ENCODE measurements at places on chromosomes 11 and 22.

DNA sequence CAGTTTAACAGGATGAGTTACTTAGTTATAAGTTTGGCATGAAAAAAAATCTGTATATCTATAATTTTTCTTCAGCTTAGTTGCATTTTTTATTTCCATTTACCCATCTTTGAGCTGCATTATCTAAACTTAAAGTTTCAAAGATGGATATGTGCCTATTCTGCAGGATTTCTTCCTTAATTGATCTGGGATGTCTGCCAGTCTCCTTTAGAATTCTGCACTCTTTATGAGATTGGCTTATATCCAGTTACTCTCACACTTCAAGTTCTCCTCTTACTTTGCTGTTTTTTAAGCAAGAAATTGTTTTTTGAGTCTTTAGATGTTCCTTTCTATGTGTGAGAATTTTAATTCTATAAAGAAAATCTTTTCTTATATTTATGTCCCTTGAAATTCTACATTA lies 5.1 kb upstream of the PDGFD start:
- no peak for DNase-seq

GRCh38 chr11:100543386-100543785 lies 143.7 kb upstream of the ARHGAP42 start:
- DNase-seq, result no peak

DNA sequence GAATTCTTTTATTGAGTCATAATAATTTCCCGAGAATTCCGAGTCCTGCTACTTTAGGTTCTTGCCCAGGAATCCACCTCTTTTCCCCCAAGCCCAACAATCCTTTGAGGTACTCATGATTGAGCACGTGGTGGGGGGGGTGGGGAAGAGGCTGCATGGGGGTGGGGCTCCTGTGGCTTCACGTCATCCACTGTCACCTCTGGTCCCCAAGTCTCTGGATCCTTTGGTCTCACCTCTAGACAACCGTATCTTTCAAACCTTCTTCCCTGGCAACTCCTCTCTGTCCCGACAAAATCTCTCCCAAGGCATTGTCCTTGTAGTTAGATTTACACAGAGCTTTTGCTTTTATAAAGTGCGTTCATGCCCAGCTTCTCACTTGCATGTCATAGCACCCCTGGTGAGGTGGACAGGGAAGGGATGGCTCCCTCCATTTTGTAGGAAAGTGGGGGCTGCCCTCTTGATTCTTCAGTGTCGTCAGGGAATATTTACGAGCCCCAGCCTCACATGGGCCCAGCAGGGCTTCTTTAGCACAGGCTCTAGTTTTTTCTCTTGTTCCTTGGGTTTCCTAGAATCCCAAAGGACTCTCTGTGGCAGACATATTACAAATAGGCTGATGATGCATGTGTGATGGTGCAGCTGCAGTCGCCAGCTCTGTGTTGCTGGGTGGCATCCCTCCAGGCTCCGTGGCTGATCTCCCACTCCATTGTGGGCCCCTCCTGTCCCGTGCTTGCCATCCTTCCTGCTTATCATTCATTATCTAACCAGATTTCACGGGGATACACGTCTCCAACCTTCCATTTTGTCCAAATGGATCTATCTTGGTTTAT lies 8.4 kb downstream of the UCP3 start:
- no peak for DNase-seq

DNA sequence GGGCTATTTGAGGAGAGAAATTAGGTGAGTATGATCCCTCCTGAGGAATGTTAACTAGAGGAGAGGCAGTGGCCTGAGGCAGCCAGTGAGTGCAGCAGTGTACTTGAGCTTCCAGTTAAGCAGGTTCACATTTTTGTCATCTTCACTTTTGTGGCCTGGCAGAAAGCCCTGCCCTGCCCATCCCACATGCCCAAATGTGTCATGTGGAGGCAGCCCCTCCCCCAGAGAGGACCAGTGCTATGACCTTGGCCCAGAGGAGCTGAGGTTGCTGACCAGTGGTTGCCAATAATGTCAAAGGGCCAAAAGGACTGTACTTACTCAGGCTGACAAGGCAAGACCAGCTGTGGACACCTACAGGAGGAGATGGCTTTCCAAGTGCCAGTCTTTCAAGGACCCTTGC lies 17.6 kb upstream of the GRK2 start:
- DNase-seq, result no peak

DNA sequence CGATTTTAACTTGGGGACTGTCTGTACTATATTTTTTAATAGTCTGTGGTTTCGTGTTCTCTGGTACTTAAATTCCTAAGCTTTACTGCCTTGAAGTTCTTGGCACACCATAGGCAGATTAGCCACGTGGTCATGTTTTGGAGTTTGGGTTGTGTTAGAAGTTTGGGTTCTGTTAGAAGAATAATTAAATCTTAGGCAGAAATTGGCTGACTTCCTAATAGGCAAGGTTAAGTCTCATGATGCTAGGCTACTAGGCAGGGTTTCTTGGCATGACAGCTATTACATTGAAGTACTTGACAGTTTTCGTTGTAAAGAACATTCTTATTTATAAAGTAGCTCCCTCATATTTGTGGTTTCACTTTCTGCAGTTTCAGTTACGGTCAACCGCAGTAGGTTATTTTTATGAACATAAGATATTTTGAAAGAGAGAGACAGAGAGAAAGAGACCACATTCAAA lies 30.0 kb upstream of the MMP7 start:
- no peak for DNase-seq

- DNase-seq, result no peak
These were observed 562 bp downstream of the DGAT2 start for GRCh38 chr11:75768909-75769771.

GRCh38 chr11:22785251-22785650 lies 44.4 kb downstream of the SVIP start:
- no peak for DNase-seq

GRCh38 chr11:96681019-96681716 lies 291.4 kb downstream of the JRKL start:
- DNase-seq, result no peak

- no peak for DNase-seq
These were observed 93.8 kb downstream of the MIAT start for GRCh38 chr22:26751217-26751616.

- no peak for DNase-seq
These were observed 45.0 kb downstream of the OR4D9 start for GRCh38 chr11:59556115-59556916.

DNA sequence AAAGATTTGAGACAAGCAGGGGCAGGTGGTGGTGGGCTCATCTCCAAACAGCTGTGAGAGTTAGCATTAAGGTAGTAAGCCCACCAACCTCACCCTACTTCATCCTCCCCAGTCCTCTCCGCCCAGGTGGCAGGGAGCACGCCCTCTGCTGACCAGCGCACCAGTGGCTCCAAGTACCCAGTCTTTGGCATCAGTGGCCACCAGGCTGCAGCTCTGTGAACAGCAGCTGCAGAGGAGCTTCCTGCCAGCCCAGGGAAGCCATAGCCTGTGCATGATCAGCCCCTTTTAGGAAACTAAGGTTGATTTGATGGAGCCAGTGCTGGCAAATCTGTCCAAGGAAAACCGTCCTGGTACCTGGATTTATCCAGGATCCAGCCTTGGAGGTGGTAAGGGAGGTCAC lies 21.7 kb downstream of the CAVIN3 start:
- DNase-seq, result no peak

GRCh38 chr11:113728814-113729213 lies 22.7 kb upstream of the TMPRSS5 start:
- DNase-seq, result no peak

- DNase-seq, result no peak
These were observed 16.1 kb downstream of the C2CD3 start for GRCh38 chr11:74154620-74155281.

DNA sequence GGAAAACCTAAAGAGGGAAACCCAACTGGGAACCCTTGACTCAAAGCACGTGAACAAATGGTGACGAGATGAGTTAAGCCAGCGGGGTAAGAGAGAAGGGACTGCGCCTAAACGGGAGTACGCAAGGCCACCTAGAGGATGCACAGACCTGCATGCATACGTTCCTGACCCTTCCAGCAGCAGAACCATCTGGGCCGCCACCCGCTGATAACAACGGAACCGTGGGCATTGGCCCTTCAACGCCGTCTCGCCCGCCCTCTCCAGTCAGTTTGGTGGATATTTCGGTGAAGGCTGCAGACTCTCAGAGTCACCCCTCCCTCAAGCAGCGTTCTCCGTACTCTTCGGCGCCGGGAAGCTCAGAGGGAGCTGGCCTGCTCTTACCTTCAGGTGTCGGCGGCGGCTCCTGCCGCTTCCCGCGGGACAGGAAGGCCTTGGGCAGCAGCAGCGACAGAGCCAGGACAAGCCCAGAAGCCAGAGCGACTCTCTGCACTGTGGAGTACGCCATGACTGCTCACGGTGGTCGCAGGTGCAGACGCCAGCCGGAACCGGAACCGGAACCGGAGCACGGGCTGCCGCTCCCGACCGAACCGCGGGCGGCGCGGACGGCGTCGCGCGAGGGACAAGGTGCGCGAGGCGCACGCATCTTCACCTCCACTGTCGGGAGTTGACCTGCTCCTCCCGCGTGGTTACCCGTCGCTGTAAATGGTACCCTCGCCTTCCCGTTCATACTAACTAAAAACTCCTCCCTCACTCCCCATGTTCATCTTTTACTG lies at the start of gene RIC3:
TSS of gene RIC3 (minus strand) at position 541 of the 773 bp plus-strand sequence. CDS start at position 505, 36 bp downstream.
- no peak for DNase-seq

DNA sequence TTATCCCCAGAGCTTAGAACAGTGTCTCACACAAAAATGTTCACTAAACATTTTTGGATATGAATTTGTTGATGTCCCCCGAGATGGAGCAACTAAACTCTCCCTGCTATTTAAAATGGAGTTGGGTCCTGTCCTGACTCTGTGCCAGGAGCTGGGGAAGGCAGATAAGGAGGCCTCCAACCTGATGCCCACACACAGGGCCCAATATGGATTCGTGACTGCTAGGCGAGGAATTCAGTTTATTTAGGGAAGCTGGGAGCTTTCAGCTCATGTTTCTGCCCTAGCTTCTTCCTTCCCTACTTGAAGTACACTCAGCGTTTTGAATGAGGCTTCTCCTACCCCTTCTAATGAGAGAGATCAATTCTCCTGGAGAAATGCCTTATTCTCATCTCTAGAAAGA lies 373.0 kb upstream of the LARGE1 start:
- no peak for DNase-seq

GRCh38 chr11:26951809-26952515 lies 42.0 kb upstream of the FIBIN start:
- DNase-seq, result no peak

DNA sequence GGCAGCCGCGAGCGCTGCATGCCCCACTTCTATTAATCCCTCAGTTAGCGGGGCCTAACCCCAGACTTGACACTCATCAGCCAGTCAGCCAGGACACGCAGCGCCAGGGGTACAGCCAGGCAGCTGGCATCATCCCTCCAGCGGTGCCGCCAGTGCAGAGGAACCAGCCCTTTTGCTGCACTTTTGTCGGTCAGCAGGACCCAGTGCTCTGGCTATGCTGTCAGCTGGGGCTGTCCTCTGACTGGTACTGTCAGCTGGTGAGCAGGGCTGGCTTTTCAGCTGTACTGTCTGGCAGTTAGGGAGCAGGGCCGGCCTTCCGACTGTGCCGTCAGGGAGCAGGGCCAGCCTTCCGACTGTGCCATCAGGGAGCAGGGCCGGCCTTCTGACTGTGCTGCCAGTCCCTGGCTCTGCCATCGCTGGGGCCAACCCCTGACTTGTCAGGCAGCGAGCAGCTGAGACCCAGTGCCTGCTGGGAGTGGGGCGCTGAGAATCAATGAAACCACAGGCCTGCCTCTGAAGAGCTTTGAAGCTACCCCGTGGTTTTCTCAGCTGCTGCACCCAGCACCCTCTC lies 115.4 kb downstream of the KIAA1671 start:
- no peak for DNase-seq

- DNase-seq, result no peak
These were observed 15.1 kb downstream of the POU2AF1 start for GRCh38 chr11:111363985-111364384.

DNA sequence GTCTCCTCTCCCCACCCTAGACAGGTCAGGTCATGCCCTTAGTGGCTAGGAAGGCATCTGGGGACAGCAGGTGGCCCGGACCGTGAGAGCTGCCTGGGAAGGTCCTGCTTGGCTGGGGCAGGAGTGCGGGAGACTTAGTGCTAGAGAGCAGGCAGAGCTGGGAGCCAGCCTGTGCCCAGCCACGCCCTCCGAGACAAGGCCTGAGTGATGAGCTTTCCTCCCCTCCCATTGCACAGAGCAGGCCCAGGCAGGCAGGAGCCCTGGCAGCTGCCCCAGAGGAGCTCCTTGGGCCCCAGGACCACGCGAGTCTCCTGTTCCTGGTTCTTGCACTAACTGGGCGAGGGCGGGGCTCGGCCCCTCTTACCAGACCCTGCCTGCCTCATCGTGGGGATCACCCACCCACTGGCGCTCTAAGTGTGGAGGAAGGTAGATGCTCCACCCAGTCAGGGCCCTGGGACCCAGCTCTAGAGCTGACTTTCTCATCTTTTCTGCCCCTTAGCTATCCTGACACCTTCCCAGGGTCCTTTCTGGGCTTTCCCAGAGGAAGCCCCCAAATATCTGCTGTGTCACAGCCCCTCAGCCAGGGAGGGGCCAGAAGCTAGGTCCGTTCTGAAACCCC lies 44.9 kb downstream of the MACROD1 start:
- DNase-seq, result no peak

- DNase-seq, result no peak
These were observed 359.1 kb downstream of the LUZP2 start for GRCh38 chr11:24855951-24856350.

GRCh38 chr11:65525546-65526480 lies 930 bp downstream of the SCYL1 start:
- no peak for DNase-seq

DNA sequence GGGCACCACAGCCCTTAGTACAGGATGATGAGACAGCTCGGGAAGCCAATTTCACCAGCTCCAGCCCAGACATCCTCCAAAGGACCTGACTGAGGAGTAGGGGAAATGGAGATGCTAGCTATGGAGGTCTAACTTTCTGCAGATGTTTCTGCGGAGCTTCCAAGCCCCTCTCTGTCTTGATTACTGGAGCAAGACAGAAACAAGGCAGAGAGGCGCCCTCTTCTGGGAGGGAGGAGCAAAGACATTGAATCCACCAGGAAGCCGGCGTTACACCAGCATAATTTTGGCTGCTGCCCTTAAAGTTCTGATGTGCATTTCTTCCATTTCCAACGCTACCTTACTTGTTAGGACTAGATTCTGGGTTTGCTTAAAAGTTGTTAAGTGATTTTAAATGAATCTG lies 107.3 kb upstream of the HSD17B12 start:
- DNase-seq, result no peak

DNA sequence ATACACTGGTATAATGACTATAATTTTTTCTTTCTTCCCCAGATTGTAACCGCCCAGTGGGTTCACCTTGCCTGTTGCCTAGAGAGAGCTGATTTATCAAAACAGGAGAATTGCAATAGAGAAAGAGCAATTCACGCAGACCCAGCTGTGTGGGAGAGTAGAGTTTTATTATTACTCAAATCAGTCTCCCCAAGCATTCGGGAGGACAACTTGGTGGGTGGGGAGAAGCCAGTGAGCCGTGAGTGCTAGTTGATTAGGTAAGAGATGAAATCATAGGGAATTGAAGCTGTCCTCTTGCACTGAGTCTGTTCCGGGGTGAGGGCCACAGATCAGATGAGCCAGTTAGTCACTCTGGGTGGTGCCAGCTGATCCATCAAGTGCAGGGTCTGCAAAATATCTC lies 73.2 kb downstream of the SLC35F2 start:
- peak; percentile 86 for DNase-seq

Measured in epithelial cell of proximal tubule (primary cell).